NB4 (cell line): ENCODE measurements at places on chromosomes 6 and 20.

DNA sequence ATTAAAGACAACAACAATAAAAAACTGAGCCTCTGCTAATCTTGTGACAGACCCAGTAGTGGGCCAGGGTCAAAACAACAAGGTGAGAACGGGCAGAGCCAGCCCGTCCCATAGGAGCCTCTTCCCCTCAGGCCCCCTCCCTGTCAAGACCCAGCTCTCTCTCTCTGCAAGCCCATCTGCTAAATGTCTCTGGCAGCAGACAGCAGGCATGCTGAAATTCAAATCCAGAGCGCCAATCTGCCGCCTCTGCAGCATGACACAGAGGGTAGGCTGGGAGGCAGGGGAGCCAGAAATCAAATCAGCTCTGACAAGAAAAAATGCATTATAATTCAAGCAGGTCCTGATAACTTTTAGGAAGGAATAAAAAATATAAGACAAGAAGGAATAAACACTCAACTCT, 26.3 kb downstream of the METTL24 start:
- DNase-seq: no peak

- no peak for DNase-seq
These were observed 40.9 kb downstream of the CDH22 start for GRCh38 chr20:46267108-46268105.

DNA sequence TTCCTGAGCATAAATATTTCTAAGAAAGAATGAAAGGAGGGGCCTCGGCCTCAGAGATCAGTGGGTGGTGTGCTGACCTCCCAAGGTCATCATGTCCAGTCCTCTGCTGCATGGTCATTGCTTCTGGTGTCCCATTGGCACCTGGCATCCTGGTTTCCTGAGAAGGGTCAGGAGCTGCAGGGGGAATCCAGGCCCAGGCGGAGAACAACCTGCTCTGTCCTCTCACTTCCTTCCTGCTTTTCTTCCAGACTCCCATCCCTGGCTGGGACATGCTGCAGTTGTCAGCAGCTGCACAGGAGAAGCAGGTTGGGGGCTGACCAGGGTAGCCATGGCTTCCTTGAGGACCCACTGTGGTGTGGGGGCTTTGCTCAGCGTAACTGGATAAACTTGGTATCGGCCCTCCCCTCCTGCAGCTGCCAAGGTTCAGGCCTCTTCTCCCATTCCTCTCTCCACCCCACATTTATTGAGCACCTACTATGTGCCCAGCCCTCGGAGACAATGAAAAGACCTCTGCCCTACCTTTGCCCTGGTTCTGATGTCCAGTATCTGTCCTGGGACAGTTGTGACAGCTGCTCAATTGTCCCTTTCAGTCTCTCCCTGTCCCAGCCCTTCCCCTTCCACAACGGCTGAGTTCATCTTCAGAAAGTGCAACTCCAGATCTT, 155.2 kb downstream of the CEBPB start:
- no peak for DNase-seq

GRCh38 chr20:34420146-34420545, 57.1 kb downstream of the ITCH start:
- DNase-seq: no peak

GRCh38 chr20:1800777-1801176, 94.4 kb upstream of the SIRPA start:
- DNase-seq: peak; percentile 51

DNA sequence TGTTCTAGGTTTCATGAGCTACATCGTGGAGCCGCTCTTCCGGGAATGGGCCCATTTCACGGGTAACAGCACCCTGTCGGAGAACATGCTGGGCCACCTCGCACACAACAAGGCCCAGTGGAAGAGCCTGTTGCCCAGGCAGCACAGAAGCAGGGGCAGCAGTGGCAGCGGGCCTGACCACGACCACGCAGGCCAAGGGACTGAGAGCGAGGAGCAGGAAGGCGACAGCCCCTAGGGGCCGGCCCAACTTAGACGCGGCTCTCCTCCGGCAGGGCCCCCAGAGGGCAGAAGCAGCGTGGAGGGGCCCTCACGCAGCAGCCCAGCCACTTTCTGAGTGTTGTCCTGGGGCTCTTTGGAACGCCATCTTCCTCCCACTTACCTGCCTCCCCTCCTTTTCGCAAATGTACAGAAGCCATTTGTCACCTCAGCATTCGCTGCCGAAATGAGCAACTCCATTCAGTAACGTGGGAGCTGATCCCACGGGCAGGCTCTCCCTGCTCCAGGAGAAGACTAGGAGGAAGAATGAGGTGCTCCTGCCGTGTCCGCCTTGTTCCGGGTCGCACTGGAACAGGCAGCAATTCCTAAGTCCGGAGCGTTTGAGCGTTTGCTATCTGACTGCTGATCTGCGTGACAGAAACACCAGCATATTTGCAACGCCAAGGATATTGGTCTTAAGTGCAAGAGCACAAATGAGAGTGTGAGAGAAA, 58.4 kb downstream of the MTFR2 start:
- DNase-seq: no peak

DNA sequence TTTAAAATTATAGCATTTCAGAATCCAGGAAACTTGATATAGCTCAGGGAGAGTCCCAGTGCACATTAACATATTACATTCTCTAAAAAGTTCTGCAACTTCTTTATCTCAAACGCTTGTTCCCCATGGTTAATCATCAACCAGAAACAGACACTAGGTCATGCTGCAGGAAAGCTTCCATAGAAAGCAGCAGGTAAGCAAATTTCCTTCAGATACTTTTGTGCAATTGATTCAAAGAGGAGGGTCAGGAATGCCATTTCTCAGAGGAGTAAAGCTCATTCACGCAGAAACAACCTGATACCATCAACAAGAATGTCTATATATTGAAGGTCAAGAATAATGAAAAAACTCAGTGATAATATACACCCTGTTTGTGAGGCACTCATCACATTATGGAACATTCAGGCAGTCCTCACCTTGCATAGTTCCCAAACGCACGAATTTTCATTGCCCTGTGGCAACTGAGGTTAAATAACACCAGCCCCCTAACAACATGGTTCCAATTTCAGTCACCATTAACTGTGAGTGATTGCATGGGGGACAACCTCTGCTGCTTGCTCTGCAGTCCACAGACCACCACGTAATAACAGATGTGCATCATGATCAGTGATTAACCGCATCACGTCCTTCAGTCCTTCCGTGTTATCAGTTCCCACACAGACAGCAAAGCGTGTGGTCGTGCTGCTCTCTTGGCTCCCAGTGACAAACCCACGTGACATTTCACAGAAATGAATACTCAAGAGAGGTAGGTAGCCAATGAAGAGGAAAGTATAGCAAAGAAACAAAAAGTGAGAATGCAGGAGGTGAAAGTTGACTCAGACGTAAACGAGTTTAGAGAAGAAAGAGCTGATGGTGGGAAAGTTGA, 95.7 kb downstream of the LY86 start:
- peak; percentile 11 for DNase-seq

DNA sequence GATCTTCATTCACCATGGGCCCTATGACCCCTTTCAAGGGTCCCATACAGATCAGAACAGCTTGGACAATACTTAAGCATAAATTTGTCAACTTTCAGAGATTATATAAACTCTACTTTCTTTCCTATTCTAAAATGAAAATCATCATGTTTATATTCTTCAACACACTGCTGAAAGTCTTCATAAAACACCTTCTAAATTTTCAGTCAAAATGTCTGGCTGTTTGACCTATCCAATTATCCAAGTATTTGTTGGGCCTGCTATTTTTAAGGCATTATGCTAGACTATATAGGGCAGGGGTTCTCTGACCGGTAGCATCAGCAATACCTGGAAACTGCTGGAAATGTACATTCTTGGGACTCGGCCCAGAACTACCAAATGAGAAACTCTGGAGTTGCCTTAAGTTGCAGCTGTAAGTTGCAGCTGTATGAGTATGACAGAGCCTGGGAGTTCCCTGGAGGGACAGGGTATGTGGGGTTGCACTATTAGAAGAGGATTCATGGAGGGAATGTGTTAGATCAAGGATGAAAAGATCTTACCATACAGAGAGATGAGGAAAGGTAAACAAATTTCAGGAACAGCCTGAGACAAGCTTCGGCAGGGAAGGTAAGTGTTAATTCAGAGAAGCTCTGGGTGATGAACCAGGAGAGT, 293.0 kb downstream of the ADGB start:
- no peak for DNase-seq
